ENCODE measurements at places on chromosomes 1 and 21.

GRCh38 chr1:154241703-154242351 is 21.1 kb downstream of the UBAP2L start:
- no peak for DNase-seq

- no peak for DNase-seq
Measured at GRCh38 chr1:27007909-27008582, 4.6 kb downstream of the TENT5B start.

DNA sequence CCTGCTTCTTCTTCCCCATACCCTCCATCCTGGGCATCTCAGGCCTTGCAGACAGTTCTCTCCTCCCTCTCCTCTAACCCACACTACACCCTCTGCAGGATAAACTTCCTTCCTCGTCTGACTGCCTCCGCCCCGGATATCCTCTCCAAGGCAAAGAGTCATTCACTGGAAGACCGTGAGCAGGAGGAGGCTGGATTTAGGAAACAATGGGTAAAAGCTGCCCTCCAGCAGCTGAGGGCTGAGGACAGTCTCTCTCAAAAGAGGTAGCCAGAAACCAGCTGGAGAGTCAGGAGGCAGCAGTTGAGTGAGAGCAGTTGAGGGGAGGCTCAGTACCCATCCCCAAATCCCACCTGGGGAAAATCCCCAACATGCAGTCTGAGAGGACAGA is 1.4 kb downstream of the CSRP1 start:
- no peak for DNase-seq

GRCh38 chr1:76073481-76073880 is 1.1 kb upstream of the ST6GALNAC3 start:
- no peak for DNase-seq
